ENCODE measurements at places on chromosomes 7 and 10.

- no peak for DNase-seq
These were observed 30.0 kb upstream of the PARD3 start for GRCh38 chr10:34845070-34845469.

- no peak for DNase-seq
These were observed 384.4 kb downstream of the TCERG1L start for GRCh38 chr10:130927157-130927556.

DNA sequence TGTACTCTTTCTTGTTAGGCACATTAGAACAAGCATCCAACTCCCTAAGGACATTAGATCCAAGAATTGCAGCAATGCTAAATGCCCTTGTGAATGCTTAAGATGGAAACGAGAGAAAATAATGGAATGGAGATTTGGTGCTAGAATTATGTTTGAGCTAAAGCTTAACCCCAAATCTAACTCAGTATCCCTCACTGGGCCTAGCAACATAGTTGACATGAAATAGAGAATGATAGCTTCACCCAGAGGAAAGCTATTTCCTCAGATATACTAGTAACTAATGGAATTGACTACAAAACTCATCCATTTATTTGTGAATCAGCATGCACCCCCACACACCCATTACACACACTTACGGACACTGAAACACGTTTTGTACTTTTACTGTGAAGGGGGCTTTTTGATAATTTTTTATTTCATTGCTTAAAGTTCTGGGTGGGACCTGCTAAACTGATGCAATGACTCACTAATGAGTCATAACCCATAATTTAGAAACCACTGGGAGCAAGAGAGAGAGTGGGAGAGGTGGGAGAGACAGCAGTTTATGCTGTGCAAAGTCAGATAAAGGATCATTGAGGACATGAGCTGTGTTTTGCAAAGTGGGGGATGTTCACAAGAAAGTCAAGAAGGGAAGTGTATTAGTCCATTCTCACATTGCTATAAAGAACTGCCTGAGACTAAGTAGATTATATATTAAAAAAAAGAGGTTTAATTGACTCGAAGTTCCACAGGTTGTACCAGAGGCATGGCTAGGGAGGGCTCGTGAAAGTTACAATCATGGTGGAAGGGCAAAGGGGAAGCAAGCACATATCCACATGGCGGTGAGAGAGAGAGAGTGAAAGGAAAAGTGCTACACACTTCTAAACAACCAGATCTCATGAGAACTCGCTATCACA is 382.7 kb downstream of the SFMBT2 start:
- DNase-seq, result no peak

DNA sequence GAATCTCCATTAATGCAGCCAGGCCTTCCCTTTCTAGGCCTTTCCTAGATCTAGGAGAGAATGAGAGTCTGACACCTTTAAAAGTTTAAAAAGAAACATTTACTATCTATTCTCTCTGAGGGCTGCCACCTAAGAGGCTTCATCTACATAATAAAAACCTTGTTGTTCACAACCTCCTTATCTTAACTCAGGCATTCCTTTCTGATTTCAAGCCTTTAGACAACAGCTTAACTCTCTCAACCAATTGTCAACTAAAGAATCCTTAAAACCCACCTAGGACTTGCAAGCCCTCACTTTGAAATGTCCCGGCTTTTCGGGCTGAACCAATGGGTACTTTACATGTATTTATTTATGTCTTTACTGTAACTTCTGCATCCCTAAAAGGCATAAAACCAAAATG is 64.3 kb upstream of the RET start:
- no peak for DNase-seq

DNA sequence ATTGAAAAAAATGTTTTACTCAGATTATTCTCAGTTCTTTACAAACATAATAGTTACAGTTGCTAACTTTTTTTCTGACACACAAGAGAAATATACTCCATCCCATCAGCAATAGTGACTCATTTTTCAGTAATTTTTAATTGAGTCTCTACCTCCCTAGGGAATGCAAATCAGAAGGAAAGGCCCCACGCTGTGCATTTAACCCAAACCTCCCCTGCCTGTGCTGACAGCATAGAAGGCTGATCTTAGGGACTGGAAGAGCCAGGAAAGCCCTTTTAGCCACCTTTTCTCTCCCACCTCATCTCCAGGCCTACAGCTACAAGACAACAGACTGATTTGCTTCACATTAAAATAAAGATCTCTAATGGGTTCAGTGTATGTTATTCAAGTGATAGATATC is 24.7 kb upstream of the PIK3CG start:
- peak; percentile 63 for DNase-seq

GRCh38 chr7:150685219-150686029 is at the start of gene GIMAP2:
TSS of gene GIMAP2 (plus strand) at chr7:150685706. CDS start at chr7:150687060, 1,354 bp downstream.
- DNase-seq, result no peak

DNA sequence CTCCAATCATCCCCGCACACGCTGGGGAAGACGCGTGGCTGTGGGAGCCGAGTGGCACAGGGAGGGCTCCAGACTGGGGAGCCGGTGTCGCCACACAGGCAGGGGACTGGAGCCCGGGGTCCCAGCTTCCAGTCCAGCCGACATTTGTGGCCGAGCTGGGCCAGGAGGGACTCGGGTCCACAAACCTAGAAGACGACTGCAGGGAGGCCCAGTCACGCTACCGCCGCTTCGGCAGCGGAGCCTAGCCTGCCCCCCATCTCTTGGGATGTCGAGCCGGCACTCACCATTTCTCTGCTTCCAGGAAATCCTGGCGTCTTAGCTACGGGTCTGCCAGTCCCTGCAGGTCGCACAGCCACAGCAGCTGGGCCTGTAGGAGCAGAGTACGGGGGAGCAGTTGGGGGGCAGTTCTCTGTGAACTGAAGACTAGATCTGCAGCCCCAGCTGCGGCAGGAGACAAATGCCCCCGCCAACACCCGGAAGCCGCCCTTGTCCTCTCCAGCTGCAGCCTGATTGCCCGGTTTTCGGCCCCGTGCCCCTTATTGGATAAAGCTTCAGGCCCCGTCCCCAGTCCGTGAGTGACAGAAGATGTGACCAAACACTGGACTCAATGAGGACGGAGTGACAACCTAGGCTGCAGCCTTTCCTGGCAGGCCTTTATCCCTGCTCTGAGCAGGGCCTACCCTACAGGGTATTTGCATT is 270.7 kb downstream of the ZNF33B start:
- DNase-seq, result peak; percentile 90

DNA sequence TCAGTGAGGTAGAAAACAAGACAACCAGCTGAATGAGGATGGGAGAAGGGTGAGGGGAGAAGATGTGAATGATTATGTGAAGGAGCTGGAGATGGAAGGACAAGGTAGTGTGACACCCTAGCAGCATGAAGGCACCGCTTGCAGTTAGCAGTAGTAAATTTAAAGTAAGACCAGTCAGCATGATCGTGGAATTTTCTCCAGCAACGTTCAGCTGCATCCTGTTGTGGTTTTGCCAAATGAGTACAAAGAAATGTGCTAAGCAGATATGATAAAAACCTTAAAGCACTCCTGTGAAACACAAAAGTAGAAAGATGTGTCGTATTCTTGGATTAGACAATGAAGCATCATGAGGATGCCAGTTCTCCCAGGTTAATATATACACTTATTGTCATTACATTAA is 34.1 kb upstream of the IFRD1 start:
- no peak for DNase-seq

GRCh38 chr7:48887500-48887899 is 36.8 kb upstream of the CDC14C start:
- no peak for DNase-seq

DNA sequence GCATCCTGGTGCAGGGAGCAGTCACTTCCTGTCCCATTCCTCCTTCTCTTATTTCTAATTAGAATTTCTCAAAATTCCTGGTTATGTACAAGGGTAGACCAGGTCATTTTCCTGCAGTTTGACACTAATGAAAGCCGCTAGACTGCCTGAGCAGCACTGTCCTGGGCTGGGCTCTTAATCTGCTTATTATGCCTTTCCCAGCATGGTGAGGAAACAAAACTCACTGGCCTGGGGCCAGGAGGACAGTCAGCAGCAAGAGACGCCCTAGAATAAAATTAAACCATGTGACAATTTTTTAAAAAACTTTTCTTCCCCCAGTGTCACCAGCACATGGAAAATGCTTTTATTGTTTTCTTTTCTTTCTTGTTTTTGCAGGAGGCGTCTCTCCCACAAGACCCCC is 647.5 kb downstream of the TYW1 start:
- DNase-seq, result no peak

DNA sequence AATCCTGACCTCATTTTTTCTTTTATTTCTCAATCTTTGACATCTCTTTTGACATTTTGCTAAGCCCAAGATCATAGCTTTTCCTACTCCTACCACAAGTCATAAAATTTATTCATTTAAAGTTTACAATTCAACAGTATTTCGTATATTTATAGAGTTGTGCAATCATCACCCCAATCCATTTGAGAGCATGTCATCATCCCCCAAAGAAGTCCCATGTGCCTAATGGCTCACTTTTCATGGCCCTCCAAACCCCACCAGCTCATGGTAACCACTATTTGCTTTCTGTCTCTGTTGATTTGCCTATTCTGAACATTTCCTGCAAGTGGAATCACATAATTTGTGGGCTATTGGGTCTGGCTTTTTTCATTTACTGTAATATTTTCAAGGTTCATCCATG is 52.5 kb upstream of the GLI3 start:
- no peak for DNase-seq

DNA sequence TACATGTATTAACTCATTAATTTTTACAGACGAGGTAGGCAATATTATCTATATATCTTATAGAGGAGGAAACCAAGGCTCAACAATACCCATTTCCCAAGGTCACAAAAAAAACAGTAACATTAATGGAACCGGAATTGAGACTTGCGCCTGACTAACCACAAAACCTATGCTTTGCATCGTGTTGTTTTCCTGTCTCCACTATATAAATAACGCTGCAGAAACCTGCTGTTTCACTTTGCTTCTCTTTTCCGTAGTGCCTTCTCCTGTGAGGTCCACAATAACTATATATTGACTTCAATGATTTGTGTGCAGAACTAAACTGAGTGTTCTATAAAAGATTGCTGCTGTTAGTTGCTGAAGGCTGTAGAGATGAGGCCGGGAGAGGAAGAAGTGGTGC is 97.7 kb upstream of the RPA3 start:
- DNase-seq, result no peak

DNA sequence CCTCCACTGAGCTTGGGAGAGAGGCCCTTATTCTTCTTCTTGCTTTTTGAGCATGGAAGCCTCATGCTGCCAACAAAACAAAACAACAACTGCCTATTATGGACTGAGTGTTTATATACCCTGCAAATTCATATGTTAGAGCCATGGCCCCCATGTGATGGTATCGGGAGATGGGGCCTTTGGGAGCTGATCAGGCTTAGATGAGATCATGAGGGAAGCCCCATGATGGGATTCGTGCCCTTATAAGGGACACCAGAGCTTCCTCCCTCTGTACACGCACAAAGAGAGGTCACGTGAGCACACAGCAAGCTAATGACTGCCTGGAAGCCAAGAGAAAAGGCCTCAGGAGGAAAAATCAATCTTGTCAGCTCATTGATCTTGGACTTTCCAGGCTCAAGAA is 235.0 kb downstream of the FANK1 start:
- DNase-seq, result no peak

GRCh38 chr10:129307141-129307540 is 159.9 kb upstream of the MGMT start:
- DNase-seq, result no peak

DNA sequence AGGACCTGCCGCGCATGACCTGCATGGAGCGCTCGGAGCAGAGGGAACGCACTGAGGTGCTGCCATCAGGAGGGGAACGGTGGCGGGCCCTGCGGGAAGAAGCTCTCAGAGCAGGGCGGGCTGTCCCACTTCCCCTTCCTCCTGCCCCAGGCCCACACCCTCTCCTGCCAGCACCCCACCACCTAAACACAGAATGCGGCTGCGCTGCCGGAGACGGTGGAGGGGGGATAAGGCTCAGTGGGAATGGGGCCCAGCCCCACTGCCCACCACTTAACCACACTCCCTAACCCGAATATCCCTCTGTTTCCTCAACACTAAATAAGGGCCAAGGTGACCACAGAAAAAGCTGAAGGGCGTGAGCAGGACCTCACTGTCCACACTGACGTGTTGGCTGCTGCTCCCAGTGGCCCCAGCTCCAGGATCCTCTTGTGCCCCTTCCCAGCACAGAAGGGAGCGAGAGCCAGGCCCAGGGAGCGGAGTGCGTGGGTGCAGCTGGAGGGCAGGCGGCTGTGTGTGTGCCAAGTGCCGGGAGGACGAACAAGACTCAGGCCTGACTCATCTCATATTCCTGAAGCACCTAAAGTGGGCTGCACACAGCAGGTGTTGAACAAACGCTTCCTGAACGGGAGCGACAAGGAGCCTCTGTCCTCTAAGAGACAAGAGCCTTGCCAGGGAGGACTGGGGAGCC is 116.8 kb downstream of the MAD1L1 start:
- no peak for DNase-seq

GRCh38 chr7:101973130-101973529 is 155.7 kb downstream of the CUX1 start:
- no peak for DNase-seq

GRCh38 chr7:158536871-158537515 is 50.6 kb downstream of the PTPRN2 start:
- no peak for DNase-seq

DNA sequence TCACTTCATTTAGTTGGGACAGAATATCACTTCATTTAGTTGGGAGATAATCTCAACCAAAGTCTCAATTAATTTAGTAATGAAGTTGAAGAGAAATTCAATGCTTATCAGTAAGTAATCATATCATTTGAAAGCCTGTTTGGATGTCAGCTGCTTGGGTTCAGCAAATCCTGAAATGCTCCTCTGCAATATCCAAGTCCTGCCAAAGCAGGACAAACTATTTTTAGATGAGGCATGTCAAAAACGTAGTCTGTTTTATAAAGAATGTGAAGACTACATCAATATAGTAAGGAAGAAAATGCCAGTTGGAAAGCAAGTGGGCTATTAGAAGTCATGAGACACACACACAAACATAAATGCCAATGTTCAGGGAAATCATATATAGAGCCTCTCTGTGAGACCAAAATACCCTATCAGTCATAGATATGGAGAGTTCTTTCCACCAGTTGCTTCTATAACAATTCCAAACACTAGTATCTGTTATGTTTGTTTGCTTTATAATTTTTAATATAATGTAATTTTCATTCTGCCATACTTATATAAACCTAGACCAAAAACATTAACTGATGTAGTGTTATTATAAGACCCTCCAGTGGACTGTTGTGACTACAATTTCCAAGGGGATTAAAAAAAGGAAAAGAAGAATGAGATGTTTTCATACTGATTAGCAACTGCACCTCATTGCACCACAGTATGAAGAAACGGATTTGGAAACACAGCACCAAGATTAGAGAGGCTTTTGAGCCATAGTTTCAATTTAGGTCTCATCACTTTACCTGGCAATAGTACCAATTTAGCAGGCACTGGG is 160.7 kb downstream of the LRRTM3 start:
- DNase-seq, result no peak

DNA sequence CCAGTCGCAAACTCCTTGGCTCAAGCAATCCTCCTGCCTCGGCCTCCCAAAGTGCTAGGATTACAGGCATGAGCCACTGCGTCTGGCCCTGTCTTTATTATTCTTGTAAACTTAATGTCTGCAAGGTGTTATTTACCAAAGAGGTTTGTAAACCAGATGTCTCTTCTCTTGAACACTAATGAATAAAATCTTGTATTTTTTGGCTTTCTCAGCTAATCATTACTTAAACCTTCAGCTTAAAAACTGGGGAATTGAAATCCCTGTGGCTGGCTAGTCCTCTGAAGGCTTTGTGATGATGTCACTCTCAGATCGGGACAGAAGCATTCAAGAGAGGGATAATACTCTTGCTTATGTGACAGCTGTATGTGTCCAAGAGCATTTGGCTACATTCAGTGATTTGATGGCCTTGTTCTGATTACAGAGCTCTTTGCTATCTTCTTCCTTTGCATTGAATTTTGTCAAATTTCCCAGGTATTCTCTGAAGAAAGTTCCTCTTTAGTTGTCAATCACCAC is 130.3 kb downstream of the BICC1 start:
- no peak for DNase-seq
